Esophagus squamous epithelium (tissue), 5 donors: ENCODE measurements at places on chromosomes 6 and 20.

DNA sequence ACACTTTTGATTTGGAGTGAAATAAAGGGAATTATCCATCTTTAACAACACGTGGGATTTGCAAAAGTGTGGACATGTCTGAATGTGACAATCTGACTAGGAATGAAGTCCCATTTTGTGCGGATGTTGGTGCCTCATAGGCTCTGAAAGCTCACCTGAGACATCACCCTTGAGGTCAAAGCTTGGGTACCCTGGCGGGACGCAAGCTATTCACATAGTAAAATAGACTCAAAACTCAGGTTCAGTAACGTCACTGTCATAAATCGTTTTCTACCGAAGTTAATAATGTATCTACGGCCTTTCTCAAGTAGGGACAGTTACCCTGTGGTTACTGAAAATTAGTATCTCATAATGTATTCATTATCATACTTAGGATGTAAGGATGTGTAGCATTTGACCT is 61.8 kb downstream of the AKAP12 start:
- DNase-seq, result no peak

DNA sequence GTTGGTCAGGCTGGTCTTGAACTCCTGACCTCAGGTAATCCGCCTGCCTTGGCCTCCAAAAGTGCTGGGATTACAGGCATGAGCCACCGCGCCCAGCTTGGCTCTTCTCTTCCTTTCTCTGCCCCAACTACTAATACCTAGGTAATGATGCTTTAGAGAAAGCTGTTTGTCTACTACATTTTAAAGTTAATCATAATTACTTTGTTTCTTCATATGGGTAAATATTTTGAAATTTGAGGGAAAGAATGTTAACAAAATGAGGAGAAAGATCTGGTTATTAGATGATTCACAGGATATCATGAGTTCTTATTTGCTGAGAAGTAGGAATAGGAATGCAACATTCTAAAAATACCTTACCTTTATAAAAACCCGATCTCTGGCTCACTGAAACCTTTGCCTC is 18.4 kb upstream of the PTPRK start:
- no peak for DNase-seq

DNA sequence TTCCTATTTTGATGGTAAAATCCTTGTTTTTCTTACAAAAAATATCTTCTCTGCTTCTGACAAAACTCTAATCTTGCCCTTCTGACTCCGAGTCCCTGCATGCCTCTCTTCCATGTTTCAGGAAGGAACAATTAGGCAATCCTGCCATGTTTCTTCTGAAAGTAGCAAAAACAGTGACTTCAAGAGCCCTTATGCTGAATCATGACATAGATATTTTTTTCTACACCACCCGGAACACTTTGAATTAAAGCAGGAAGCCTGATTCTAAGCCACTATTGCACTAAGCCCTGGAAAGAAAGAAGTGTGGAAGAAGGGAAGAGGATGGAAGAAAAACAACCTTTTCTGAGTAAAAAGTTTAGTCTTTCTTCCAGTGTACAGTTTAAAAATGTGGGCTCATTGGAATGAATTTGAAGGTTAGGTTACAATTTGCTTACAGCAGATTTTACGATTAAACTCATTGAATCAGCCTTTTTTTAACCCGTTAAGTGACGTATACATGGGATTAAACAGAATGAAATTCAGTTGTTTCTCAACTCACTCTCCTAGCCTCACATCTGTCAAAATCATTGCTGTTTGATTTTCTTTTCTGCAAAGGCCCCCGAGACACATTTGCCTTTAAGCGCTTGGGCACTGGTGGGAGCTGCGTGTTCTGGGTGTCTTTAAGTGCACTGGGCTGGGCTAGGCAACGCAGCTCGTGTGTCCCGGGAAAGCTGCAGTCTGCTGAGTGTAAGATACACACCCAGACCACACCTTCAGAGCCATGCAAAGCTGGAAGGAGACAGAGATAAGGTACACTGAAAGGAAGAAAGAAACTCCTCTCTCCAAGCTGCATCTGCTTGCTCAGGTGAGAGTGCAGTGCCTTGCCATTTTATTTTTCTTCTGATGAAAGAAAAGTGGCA is 159.4 kb upstream of the CITED2 start:
- DNase-seq, result no peak

GRCh38 chr6:159422041-159422984 is 253.1 kb downstream of the FNDC1 start:
- DNase-seq, result no peak

- no peak for DNase-seq
Measured at GRCh38 chr6:53727748-53728147, 62.2 kb upstream of the KLHL31 start.

GRCh38 chr6:44012078-44012493 is 115.2 kb downstream of the MRPL14 start:
- DNase-seq, result no peak

- no peak for DNase-seq
Measured at GRCh38 chr20:2005831-2006426, 12.1 kb upstream of the PDYN start.
